Ureter (tissue), 1 donor: ENCODE measurements at places on chromosomes 6 and 20.

DNA sequence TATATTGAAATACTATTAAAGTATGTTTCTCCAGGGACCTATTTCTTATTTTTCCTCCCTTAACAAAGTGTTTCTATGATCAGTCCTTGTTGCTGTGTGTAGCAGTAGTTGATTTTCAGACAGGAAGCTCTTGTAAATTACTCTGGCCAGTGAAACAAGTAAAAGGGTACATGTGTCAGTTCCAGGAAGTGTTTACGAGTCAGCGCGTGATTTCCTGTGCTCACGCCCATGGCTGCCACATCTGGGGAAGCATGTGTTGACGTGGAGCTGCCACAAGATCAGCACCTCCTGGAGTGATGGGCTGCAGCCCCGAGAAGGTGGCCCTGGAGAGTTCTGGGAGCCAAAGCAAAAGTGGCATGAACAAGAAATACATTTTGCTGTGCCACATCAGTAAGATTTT lies 38.6 kb upstream of the GGTLC1 start:
- peak; percentile 64 for DNase-seq

- DNase-seq = no peak
Measured at GRCh38 chr6:134340179-134340975, 22.5 kb upstream of the SGK1 start.

DNA sequence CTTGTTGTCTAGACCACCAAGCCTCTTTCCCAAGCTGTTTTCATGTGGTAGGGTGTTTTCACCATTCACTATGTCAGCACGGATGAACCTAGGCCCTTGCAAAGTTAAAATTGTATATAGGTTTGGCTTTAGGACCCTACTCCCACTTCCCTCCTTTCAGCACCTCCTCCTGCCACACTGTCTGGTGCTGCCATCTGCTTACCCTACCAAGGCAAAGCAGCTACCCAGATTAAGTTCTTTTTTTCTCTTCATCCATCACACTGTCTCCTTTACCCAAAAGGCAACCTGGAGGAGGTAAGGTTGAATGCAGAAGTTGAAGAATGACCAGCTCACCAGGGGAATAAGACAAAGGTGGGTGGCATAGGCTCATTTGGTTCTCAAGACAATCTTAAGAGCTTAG lies 184.0 kb downstream of the CDC5L start:
- no peak for DNase-seq

GRCh38 chr6:107495971-107496370 lies 6.1 kb downstream of the SOBP start:
- no peak for DNase-seq

DNA sequence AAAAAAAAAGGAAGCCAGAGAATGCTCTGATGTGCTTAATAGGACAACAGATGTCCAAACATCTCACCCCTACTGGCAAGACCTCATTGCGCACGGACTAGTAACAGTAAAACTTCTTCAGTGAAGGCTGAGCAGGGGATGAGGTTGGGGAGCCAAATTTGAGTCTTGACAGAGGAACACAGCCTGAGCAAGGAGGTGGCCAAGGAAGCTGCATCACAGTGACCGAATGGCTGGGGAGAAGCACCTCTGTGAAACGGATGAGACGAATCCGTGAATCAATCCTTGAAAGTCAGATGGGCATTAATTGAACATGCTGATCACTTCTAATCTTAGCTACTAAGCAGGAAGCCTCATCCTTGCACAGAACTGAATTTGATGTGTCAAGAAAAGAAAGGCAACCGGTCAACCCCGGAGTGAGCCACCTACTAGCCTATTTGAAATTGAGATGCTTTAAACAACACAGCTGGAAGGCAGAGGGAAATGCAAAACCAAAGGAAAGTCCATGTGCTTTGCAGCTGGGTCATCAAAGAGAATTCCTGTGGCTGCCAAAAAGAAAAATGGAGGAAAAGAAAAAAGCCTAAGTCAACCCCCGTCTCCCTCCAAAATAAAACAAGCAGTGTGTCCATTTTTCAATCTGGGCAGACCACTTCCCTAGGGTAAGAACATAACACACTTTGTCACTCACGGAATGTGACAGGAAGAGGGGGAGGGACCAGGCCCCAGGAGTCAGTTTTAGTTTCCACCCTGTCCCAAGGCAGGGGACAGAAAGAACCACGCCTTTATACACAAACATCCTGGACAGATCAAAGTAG lies 29.5 kb downstream of the PXDC1 start:
- no peak for DNase-seq

DNA sequence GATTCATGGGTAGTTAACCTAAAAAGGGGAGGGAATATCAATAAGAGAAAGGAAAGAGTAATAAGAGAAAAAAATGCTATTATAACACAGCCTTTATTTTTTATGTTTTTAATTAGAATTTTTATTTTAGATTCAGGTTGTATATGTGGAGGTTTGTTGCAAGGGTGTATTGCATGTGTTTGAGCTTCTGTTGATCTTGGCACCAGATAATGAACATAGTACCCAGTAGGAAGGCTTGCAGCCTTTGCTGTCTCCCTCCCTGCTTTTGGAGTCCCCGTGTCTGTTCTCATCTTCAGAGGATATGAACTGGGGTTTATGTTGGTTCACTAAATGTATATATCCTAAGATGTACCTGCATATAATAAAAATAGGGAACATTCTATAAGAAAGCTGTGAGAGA lies 250.0 kb downstream of the UST start:
- no peak for DNase-seq

GRCh38 chr6:106188104-106188794 lies 102.1 kb downstream of the PRDM1 start:
- no peak for DNase-seq

- DNase-seq = no peak
Measured at GRCh38 chr6:118277631-118278030, 270.5 kb upstream of the PLN start.

DNA sequence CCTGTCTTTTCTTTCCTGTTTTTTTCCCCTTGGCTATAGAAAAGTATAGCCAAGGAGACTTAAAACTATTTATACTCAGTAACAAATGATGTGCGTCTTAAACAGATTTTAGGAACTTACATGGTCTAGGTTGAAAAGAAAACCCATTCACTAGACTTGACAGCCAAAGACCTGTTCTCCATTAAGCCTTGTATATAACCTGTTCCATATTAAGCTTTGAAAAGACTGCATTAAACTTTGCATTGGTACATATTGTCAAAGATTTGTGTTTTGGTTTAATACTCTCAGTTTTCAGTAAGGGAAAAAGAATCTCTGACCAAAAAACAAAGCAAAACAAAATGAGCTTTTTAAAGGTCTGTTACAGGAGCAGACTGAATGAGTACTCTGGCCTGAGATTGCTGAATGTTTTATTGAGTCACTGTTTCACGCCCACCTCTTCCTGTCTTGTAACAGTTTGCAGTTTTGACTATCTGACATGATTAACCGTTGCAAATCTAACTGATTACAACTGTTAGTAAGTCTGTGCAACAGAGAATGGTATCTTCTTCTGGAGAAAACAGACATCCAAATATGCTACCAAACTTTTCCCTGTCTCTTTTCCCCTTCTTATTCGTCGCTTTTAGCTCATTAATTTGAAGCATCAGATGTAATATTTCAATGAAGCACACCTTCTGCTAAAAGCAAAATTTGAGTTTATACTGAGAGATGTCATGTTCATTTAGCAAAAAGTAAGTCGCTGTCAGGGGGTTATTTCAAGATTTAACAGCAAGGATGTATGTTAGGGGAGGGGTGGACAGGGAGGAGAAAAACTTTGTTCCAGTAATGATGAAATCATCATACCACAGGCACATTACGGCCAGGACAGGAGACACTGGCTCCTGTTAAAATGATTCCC lies 59.1 kb upstream of the SUPT3H start:
- DNase-seq = no peak

DNA sequence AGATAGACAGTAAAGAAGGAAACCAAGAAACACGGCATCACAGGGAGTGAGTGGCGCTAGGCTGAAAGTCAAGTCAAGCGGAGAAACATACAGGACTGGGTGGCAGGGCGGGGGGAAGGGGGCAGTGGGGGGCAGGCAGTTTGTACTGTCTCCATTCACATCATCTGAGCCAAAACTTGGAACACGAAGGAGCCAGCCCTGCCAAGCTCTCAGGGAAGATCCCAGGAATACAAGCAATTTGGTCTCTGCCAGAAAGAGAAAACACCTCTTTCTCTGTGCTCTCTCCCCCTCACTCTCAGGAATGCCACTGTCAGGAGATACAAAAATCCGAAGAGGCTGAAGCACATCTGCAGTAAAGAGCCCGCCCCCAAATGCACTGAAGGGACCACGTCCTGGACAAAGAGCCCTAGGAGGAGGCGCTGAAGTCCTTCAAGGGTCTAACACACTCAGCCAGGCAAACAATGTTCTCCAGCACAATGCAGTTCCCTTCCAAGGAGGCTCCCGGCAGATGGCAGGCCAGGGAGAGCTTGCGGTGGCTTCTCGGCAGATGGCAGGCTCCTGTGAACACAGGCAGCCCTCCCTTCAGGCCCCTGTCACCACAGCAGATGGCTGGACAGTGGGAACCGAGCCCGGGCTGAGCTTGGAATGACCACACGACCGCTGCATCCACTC lies 90.0 kb downstream of the ATP9A start:
- DNase-seq = no peak

- peak; percentile 73 for DNase-seq
Measured at GRCh38 chr6:41784581-41785171, 2.8 kb upstream of the TOMM6 start.

GRCh38 chr20:7358670-7359069 lies 581.6 kb downstream of the HAO1 start:
- no peak for DNase-seq

- DNase-seq = no peak
Measured at GRCh38 chr6:52877168-52877567, 32.3 kb downstream of the GSTA3 start.

- DNase-seq = no peak
Measured at GRCh38 chr20:45649312-45649863, 18.3 kb upstream of the WFDC9 start.

- no peak for DNase-seq
Measured at GRCh38 chr6:153183925-153184324, 52.8 kb upstream of the RGS17 start.

DNA sequence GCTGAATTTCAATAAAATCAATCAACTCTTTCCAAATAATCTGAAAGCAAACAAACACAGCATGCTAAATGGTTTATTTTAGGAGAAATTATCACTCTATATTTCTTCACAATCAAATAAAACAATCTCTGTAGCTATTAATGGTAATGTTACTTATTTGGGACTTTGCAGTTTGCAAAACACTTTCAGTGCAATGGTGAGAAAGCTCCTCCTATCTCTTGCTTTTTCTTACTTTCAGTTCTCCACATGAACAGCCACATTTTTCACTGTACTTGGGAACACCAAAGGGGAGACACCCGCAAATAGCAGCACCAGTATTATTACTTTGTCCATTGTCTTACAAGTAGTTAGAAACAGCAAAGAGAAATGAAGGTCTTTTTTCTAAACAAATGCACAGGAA lies 92.4 kb downstream of the DST start:
- DNase-seq = no peak

- DNase-seq = no peak
Measured at GRCh38 chr6:5427586-5427985, 166.3 kb downstream of the FARS2 start.

DNA sequence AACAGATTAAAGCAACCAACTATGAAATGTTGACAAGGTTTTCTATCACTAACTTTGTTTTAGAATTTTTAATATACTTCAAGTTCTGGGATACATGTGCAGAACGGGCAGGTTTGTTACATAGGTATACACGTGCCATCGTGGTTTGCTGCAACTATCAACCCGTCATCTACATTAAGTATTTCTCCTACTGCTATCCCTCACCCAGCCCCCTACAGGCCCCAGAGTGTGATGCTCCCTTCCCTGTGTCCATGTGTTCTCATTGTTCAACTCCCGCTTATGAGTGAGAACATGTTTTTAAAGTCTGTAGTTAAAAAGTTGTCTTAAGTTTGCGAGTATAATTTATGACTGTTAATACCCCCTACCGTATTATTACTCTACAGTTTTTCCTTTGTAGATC lies 844.3 kb upstream of the MANEA start:
- no peak for DNase-seq

- DNase-seq = no peak
Measured at GRCh38 chr6:18495236-18495635, 108.1 kb downstream of the RNF144B start.

DNA sequence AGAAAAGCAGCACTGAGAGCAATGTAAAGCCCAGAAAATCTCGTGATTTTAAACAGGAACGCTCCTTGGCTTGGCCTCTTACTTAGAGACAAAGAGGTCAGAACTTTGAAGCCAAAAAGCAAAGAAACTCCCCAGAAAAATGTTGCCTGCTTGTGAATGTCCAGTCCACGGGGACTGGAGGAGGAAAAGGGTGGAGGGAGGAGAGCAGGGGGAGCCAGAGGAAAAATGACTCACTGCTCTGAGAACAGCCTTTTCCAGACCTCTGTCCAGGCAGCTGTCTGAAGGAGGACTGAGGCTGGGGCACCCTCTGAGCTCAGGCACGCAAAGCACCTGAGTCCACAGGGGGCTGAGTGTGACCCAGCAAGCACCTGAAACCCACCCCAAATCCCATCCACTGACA lies 64.7 kb downstream of the TRAM2 start:
- no peak for DNase-seq

GRCh38 chr6:110337486-110337885 lies 20.7 kb downstream of the METTL24 start:
- DNase-seq = no peak

GRCh38 chr20:24787621-24788020 lies 161.4 kb upstream of the CST7 start:
- no peak for DNase-seq

GRCh38 chr6:90291565-90291964 lies 5.1 kb downstream of the BACH2 start:
- no peak for DNase-seq

- no peak for DNase-seq
Measured at GRCh38 chr6:6176586-6177228, 143.8 kb downstream of the F13A1 start.

GRCh38 chr20:23668477-23668951 lies 20.3 kb downstream of the CST4 start:
- peak; percentile 58 for DNase-seq

GRCh38 chr6:41536795-41537758 lies 9.1 kb upstream of the FOXP4 start:
- DNase-seq = peak; percentile 85

- no peak for DNase-seq
Measured at GRCh38 chr6:134503585-134504281, 185.8 kb upstream of the SGK1 start.

- DNase-seq = no peak
Measured at GRCh38 chr20:48684501-48685041, 143.2 kb downstream of the PREX1 start.

- no peak for DNase-seq
Measured at GRCh38 chr6:111207141-111207858, 120.0 kb downstream of the SLC16A10 start.

GRCh38 chr20:34011275-34011674 lies 17.6 kb downstream of the RALY start:
- DNase-seq = no peak

- DNase-seq = no peak
Measured at GRCh38 chr6:165987483-165988301, 180.0 kb downstream of the TBXT start.

DNA sequence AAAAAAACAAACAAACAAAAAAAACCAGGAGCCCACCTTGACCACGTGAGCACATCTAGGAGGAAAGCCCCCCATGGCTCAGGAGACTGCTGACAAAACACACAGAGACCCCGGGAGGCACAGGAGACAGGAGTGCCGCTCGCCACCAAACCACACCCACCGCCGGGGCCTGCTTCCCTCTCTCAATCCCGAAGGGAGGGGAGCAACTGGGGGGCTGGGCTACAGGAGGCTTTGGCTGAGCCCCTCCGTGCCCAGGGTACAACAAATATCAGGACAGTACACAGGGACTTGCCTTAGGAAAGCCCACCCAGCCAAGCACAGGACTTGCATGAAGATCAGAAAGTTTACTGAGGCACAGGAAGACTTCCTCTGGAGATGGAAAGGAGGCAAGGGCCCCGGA lies 102.5 kb downstream of the TAF4 start:
- DNase-seq = peak; percentile 36
